SJCRH30 (cell line): ENCODE measurements at places on chromosomes 2 and 18.

GRCh38 chr2:110718382-110718781, 14.0 kb upstream of the ACOXL start:
- DNase-seq, result no peak

GRCh38 chr2:237900891-237901831, 41.7 kb downstream of the RAMP1 start:
- no peak for DNase-seq

- no peak for DNase-seq
These were observed 72.3 kb upstream of the RIOK3 start for GRCh38 chr18:23380817-23381216.

DNA sequence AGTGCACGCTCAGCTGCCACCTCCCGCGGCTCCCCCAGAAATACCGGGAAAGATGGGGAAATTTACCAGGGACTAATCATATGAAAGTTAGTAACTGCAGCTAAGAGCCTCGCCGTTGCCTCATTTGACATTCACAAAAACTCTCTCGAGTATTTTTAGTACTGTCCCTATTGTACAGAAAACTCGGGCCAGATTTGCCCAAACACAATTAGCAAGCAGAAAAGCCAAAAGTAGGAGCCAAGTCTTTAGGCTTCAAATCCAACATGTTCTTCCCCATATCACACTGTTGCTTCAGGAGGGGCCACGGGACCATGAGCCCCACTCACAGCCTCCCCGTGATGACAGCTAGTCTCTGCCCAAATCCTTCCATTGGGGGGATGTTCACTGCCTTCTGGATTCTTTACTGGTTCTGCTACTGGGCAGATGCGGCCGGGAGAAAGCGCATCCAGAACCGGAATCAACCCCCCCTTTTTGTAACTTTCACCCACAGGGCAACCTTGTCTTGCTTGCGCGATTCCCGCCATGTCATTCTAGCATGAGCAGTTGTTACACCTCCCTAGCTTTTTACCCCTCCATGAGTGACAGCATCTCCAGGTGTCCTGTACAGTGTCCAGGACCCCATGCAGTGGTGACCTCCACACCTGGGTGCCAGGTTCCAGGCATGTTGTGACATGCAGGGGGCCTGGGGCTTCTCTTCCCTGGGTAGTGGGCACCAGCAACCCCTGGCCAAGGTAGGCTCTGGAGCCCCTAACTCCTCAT, 35.2 kb downstream of the CENPO start:
- no peak for DNase-seq

DNA sequence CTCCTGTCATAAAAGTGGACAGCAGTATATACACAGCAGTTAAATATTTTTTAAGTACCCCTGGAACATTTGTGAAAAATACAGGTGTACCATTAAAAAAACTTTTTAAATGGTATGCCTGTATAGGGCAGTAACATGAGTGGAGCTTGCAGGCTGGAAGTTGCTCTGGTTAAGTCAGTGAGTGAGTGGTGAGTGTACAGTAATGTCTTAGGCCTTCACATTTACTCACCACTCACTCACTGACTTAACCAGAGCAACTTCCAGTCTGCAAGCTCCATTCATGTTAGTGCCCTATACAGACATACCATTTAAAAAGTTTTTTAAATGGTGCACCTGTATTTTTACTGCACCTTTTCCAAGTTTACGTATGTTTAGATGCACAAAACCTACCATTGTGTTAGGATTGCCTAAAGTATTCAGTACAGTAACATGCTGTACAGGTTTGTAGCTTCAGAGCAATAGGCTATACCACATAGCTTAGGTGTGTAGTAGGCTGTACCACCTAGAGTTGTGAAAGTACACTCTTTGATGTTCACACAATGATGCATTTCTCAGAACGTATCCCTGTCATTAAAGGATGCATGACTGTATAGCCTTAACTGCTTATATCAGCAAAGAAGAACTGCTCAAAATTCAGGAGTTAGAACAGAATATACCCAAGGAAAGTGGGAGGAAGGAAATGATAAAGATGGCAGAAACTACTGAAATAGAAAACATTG, 112.6 kb downstream of the EHBP1 start:
- DNase-seq, result no peak

DNA sequence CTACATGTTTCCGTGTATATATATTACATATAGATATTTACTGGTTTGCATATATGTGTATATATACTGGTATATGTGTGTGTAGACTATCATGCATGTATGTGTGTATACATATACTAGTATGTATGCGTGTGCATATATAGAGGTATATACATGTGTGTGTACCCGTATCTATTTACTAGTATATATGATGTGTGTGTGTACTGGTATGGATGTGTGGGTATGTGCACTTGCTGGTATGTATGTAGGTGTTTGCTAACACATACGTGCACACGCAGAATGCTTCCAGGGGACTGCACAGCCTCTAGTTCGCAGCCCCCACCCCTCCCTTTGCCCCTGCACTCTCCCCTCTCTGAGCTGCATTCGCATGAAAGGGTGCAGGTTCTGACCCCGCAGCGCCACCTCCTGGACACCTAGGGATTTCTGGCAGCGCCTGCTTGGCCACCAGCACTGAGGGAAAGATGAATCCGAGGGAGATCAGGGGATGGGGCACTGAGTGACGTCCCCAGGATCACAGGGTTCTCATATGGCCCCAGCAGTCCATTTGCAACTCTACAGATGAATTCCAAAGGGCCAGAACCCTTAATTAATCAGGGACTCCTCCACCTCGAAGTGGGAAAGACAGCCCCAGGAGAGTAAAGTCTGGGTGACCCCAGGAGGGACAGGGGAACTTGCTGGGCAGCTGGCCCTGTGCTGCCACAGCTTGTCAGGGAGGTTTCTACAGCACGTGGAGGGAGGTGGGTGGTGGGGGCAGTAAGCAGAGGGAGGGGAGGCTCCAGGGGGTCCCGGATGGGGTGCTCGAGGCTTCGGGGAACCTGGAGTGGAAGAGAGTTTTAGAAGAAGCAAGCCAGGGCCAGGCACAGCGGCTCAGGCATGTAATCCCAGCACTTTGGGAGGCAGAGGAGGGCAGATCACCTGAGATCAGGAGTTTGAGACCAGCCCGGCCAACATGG, 66.8 kb upstream of the ASAP2 start:
- peak; percentile 71 for DNase-seq

DNA sequence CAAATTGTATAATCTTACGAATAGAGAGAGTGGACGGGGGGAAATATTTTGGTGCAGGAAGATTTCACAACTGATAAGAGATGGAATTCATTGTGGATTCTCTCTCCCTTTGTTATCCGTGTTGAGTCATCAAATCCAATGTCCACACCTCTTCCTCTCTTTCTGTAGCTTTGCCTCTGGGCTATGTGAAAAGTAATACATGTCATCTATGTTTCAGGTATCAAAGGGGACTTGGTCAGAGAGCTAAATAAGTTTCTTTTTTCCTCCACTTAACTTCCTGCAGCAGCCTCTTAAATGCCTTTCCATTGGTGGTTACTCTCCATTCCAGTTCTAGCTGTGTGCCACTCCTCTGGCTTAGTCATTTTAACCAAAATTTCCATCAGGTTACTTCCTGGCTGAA, 169.3 kb upstream of the NXPH2 start:
- DNase-seq, result no peak

DNA sequence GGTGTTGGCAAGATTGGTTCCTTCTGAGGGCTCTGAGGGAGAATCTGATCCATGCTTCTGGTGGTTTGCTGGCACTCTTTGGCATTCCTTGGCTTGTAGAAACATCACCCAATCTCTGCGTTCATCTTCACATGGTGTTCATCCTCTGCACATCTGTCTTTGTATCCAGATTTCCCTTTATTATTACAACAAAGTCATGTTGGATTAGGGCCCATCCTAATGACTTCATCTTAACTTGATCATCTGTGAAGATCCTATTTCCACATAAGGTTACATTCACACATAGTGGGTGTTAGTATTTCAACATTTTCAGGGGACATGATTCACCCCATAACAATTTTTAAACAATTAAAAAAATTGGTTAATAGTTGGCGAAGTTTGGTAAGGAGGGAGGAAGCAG, 177.4 kb upstream of the CWC22 start:
- DNase-seq, result peak; percentile 12

DNA sequence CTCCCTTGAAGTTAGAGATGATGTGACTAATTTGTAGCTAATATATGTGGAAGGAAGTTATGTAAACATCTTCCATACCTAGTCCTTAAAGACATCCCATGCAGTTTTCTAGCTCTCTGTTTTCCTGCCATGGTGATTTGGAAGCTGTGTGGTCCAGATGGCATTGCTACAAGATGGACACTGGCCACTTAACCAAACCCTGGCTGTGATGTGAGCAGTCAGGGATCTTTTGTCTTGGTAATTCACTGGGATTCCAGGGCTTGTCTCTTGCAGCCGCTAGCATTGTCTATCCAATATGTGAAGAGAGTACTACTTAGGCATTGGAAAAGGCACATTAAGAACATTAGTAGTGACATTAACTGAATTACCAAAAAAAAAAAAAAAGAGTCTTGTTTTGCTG, 139.9 kb upstream of the DOCK10 start:
- DNase-seq, result no peak

GRCh38 chr18:966759-967576, 62.3 kb downstream of the ADCYAP1 start:
- no peak for DNase-seq

DNA sequence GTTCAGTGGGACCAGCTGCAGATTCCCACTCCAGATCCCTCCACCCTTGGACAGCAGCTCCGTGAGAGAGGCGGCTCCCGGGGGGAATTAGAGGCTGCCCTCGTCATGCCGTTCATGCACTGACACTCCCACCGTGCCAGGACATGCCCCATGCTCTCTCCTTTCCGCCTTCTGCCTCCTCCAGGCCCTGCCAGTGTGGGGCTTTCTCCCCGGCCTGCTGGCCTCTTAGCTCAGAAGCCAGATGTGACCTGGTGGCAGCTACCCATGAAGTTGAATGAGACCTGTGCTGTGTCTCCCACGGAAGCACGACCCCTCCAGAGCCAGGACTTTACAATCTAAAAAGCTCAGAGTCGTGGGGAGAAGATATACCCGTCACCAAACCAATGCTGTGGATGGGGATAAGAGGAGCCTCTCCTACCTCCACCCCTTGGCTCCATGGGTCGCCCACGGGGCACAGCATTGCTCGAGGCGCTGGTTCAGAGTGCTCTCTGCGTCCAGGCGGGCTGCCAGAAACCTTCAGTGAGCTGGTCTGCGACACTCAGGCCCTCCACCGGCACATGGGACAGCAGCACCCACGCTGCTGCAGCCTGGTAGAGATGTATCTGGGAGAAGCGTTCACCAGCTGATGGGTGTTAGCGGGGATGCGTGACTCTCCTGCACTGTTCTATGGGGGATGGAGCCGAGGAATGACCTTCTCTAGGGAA, 111.0 kb upstream of the GPC1 start:
- no peak for DNase-seq

DNA sequence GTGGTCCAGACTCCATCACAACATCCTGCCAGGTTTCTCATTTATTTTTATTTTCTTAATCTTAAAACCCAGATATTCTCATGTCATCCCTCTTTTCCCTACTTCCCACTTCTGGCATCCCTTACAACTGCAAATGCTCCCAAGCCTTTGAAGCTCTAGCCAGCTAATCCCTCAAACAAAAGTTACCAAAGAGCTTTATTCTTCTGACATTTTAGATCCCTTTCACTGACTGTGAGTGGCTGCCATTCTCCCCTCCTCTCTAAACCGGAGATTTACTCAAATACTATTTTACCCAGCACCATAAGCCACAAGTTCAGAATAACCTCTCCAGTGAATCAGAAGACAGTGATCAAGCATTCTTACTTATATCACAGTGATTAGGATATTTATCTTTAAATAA, 569.0 kb upstream of the SYT4 start:
- no peak for DNase-seq

- no peak for DNase-seq
These were observed 150.9 kb downstream of the SMAD7 start for GRCh38 chr18:48799724-48800315.
